Posterior vena cava (tissue), 2 donors: ENCODE measurements at places on chromosomes 6 and 20. TPM values are rescaled to one million over a fixed set of nuclear protein-coding genes. Genes with fewer than 3 reads are reported as not detected.

C6orf141 gene
- 1.6 TPM for total RNA-seq

- DNase-seq = no peak
Observed at GRCh38 chr20:54093423-54094267, 23.3 kb upstream of the BCAS1 start.

GRCh38 chr6:157494132-157494710 lies 113.2 kb downstream of the ZDHHC14 start:
- DNase-seq = no peak

DNA sequence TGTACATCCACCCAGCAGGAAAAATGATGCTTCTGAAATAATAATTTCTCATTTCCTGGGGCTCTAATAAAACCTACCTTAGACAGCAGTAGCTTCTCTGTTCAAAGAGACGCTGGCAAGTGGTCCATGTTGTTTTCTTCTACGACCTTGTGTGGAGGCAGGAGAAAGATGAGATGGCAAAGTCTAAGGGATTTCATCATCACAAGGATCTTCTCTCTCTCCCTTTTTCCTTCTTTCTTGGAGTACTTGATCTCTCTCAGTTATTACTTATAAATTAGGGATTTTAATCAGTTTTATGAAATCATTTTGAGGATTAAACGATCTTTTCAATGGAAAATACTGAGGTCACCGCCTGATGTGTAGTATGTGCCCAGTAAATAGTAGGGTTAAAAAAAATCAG lies 147.5 kb downstream of the BMP7 start:
- DNase-seq = no peak

- no peak for DNase-seq
Observed at GRCh38 chr6:41531591-41532582, 14.3 kb upstream of the FOXP4 start.

DNA sequence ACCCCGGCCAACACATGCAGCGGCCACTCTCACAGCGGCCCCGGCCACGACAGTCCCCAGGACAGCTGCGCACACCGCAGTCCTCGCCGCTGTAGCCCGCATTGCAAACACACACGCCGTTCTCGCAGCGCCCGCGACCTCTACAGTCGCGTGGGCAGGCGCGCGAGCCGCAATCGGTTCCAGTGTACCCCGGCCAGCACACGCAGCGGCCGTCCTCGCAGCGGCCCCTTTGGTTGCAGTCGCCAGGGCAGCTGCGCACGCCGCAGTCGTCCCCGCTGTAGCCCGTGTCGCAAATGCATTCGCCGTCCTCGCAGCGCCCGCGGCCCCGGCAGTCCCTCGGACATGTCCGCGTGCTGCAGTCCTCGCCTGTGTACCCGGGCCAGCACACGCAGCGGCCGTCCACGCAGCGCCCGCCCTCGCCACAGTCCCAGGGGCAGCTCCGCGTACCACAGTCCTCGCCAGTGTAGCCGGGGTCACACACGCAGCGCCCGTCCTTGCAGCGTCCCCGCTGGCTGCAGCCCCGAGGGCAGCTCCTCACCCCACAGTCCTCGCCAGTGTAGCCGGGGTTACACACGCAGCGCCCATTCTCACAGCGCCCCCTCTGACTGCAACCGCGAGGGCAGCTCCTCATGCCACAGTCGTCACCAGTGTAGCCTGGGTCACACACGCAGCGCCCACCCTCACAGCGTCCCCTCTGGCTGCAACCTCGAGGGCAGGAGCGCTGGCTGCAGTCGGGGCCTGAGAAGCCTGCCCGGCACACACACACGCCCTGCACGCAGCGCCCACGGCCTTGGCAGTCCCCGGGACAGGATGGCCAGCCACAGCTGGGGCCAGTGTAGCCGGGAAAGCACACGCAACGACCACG lies 12.5 kb downstream of the TNXB start:
- DNase-seq = peak; percentile 66

CST4 gene
- total RNA-seq = not detected

DNA sequence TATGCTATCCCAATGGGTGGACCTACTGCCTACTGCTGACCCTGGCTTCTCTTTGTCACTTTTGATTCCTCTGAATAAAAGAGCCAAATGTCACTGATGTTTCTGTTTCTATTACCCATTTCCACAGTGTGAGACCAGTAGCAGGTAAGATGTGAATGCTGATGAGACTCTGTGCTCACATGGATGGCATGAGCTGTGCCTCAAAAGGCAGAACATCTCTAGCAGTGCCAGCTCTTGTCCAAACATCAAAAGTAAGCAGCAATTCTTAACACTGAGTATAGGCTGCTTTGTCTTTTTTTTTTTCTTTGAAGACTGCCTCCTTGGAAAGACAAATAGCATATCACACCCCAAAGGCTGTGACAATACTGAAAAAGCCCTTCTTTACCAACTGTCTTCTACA lies 459.2 kb upstream of the RUNX2 start:
- DNase-seq = no peak
